ENCODE measurements at places on chromosomes 12 and 14.

DNA sequence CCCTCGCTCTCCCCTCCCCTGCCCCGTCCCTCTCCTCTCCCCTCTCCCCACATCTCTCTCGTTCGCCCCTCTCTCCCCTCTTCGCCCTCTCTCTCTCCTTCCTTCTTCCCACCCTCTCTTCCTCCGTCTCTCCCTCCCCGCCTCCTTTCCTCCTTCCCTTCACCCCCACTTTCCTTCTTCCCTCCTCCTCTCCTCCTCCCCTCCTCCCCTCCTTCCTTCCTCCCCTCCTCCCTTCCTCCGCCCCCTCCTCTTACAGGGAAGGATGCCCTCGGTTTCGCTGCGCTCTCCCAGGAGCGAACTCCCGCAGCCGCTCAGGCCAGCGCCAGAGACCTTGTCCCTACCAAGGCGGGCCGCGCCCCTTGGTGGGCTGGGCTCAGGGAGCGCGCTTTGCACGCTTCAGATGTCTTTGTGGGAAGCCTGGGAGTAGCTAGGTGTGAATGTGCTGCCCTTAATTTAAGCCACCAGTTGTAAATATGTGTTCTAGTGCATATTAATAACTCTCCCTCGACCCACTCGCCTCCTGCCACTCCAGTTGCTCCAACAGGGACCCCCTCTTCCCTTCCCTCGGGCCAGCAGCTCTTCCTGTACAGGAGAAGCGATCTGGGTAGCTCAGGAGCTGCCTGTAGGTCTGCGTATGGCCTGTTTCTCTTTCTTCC, 13.3 kb upstream of the MAP3K9 start:
- DNase-seq, result peak; percentile 76

- peak; percentile 39 for DNase-seq
Measured at GRCh38 chr14:56524971-56525677, 54.5 kb upstream of the TMEM260 start.

- no peak for DNase-seq
Measured at GRCh38 chr12:77696183-77696582, 134.5 kb upstream of the NAV3 start.

- no peak for DNase-seq
Measured at GRCh38 chr12:52337054-52337453, 15.9 kb upstream of the KRT83 start.

DNA sequence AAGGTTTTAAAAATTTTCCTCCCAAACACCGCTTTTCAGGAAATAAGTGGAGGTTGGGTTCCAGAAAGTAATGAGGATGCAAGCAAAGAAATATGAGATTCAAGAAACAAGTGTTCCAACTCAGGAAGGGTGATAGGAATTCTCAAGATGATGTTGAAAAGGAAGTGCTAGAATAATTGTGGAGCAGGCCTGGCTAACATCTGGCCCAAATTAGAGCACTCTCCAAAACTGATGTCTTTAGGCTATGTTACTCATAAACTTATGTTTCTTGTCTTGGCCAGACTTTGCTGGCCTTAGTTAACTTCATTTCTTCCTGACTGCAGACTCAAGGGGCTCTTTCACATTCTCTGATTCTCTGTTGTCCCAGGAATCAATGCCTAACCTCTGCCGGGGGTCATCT, 116.3 kb downstream of the TMTC3 start:
- no peak for DNase-seq

DNA sequence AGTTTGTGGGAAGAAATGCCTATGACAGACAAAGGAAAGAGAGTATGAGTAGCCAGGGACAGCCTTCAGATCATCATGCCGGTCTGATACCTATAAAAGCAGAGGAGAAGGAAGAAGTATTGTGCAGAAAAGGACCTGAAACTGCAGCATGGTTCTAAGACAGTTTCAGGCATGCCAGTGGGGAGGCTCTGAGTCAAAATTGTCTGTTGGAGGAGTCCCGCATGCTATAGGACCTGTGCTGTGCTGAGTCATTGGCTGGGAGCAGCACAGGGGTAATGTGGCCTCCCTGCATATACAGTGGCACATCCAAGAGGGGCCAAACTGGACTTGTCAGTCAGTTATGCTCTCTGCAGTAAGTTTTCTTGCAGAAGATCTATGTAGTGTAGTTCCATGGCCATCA, 40.7 kb downstream of the NEUROD4 start:
- peak; percentile 9 for DNase-seq

- DNase-seq, result no peak
Measured at GRCh38 chr12:93167331-93167730, 210.4 kb upstream of the NUDT4 start.

GRCh38 chr14:99137913-99138571, 134.0 kb downstream of the BCL11B start:
- DNase-seq, result no peak

GRCh38 chr12:83113945-83114344, 427.2 kb downstream of the TMTC2 start:
- no peak for DNase-seq

DNA sequence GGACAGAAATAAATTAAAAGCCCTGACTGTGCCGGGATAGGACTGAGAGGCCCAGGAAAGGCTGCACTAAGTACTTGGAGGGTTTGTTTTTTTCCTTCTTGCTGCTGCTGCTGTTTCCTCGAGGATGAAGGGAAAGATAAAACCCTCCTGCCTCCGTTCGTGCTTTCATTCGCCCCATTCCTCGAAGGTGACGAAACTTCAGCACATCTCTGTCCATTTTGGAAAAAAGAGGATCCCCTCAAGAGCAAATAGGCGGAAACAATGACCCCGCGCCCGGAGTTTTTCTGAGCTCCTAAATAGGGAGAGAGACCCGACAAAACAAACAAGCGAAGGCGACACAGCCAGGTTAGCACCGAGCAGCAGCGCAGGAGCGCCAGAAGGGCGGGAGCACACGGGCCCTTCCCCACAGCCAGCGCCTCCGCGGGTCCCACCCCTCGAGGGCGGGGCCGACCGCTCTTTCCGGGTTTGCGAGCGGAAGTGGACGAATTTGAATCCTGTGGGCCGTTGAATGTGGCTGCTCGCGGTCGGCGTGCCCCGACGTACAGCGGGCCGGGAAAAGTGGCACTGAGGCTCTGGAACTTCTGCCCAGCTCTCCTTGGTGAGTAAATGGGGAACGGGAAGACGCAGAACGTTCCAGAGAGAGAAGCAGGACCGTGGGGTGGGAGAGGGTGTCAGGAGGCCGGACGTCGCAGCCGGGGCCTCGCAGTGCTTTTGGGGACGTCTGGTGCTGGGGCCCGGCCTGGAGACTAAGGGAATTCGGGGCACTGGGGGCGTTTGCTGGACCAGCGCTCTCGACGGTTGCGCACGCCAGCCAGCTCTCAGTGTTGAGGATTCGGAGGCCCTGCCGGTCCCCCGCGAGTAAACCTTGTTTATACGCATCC, at the start of gene G2E3:
TSS of gene G2E3 (plus strand) at position 484 of the 881 bp plus-strand sequence. CDS start 21,922 bp downstream, outside the sequence.
- DNase-seq, result peak; percentile 93

- DNase-seq, result no peak
Measured at GRCh38 chr12:95505039-95505438, 31.1 kb downstream of the METAP2 start.

DNA sequence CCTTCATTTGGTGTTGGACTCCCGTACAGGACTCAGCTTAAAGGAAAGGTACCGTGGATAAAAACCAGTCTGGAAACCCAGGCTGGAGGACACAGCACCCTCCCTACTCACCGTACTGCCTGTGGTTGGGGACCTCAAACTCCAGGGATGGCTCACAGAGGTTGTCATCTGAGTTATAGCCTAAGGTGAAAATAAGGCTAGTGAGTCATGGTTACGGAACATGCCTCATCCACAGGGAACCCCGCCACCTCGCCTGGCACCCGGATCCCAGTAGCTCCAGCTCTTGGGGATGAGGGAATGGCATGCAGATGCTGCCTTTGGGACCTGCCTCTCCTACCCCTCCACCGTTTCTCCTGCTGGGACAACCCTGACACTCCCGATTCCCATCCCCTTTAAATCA, 36.8 kb upstream of the GPR68 start:
- DNase-seq, result no peak

- DNase-seq, result no peak
Measured at GRCh38 chr12:25796523-25797000, 161.9 kb upstream of the RASSF8 start.

GRCh38 chr14:89675590-89675989, 258.6 kb upstream of the FOXN3 start:
- DNase-seq, result no peak

DNA sequence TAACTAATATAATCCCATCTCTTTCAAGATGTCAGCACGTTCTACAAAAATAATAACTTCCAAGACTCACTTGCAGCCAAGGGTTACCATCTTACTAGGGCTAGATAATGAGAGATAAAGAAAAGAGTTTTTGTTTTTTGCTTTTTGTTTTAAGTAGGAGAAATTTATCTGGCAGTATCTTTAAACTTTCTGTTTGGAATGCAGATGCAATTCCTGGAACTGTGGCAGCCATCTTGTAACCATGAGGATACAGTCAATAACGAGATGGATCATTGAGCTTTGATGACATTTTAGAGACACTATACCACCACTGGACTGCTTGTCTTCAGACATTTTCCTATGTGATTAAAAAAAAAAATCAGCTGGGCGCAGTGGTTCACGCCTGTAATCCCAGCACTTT, 171.2 kb upstream of the ARID2 start:
- DNase-seq, result no peak

- DNase-seq, result no peak
Measured at GRCh38 chr12:52942066-52942900, 6.6 kb upstream of the KRT18 start.

GRCh38 chr14:77561881-77562280, 54.6 kb downstream of the SPTLC2 start:
- DNase-seq, result no peak

- no peak for DNase-seq
Measured at GRCh38 chr14:68191567-68192321, 372.2 kb downstream of the RAD51B start.

DNA sequence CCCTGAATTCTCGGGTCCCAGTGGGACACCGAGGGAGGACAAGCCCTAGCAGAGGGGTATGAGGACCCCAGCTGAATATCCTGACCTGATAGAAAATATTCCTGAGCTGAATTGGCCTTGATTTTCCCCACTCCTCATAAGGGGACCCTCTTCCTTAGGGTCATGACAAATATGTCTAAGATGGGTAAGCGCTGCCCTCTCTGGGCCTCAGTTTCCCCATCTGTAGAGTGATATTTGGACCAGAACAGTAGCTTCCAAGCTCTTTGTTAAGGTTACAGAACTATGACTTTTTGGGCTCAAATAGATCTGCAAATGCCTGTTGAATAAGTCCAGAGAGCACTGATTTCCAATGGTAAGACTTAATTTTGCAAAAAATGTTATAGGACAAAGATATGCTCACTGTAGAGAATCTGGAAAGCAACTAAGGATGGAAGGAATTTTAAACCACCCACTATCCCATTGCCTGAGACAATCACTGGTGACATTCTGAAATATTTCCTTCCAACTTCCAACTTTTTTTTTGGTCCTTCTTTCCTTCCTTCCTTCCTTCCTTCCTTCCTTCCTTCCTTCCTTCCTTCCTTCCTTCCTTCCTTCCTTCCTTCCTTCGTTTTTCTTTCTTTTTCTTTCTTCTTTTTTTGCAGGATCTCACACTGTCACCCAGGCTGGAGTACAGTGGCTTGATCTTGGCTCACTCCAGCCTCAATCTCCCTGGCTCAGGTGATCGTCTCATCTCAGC, 32.0 kb downstream of the MYL2 start:
- DNase-seq, result no peak

- DNase-seq, result no peak
Measured at GRCh38 chr12:122491991-122492390, 8.7 kb downstream of the ZCCHC8 start.

DNA sequence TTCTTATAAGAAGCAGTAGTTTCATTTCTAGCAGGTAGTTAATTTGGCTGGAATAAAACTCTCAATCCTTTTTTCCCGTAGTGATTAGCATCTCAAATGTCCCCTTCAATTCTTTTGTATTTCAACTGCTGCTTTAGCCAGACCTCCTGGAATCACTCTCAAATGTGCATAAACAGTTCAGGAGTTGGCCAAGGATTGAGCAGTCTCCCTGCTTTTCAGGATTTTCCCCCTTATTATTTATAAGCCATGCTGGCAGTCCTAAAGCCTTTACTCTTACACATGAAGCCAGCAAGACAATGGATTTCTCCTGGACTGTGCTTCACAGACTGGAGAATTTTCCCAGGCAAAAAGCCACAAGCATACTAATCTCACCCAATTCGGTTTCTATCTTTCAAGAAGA, 950.1 kb downstream of the VRK1 start:
- DNase-seq, result no peak

- peak; percentile 31 for DNase-seq
Measured at GRCh38 chr12:10636611-10637010, 23.2 kb upstream of the MAGOHB start.

DNA sequence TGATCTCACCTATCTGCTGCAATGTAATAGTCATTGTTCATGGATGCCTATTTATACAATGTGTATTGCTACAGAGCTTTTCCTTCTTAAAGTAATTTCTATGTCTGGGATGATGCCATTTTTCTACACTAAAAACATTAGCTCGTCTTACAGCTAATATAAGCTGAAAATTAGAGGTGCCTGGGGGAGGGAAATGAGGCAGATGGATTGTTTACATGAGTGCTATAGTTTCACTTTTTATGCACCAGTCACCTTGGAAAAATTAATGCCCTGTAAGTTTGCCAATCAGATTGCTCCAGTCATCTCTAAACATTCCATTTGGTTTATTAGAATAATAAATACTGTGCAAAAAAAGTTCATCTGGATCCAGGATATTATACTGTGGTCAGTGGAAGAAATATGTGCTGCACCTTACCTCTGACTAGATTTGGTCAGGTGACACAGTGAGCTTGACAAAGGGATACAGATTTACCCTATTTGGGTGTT, 436.2 kb downstream of the RAD51B start:
- DNase-seq, result no peak

DNA sequence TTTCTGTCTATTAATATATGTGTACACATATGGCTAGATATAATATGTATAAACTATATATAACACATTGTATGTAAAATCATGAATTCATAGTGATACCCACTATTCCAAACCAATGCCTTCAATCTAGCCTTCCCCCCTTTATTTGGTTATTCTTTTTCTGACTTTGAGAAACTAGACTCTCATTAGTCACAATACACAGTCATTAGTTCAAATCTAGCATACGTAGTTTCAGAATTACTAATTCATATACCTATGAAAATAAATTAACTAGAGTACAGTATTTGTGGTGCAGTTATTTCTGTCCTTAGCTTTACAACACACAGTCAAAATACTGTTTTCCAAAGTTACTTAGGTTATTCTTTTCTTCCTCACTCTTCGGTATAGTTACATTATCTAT, 268.2 kb downstream of the DPF3 start:
- DNase-seq, result no peak

GRCh38 chr12:89260841-89261637, 91.3 kb downstream of the DUSP6 start:
- DNase-seq, result no peak

DNA sequence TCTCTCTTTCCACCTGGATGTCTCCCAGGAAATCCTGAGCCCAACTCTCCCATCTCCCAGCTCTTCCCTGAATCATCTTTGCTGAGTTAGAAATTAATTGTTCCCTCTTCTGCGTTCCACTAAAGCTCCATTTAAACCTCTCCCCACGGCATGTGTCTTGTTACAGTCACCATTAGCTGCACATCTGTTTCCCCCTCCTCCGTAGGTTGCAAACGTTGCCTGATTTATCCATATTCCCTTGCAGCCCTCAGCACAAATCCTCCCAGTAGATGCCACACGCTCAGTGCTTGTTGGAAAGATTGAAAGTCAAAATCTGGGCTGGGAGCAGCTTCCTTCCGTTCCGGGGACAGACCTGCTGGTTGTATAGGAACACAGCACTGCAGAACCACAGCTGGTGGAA, 90.4 kb downstream of the SLC24A4 start:
- DNase-seq, result no peak

GRCh38 chr12:106140223-106140986, 1.7 kb upstream of the NUAK1 start:
- no peak for DNase-seq

All from ELF-1 (cell line).